Progenitor cell of endocrine pancreas (in vitro differentiated cells): ENCODE measurements at places on chromosomes 7 and 10. TPM values are rescaled to one million over a fixed set of nuclear protein-coding genes. Genes with fewer than 3 reads are reported as not detected.

The SLC16A9 gene
- 11.6 and 13.7 TPM in 2 replicates for total RNA-seq

The HECW1 gene
- total RNA-seq, result 0.09 and 0.50 TPM in 2 replicates

The NUTM2A gene
- 2.9 and 4.3 TPM in 2 replicates for total RNA-seq

The PTPN20 gene
- 0.55 TPM in 1 of 2 replicates, not detected in the other for total RNA-seq

The TRIL gene
- 8.0 and 9.3 TPM in 2 replicates for total RNA-seq

DNA sequence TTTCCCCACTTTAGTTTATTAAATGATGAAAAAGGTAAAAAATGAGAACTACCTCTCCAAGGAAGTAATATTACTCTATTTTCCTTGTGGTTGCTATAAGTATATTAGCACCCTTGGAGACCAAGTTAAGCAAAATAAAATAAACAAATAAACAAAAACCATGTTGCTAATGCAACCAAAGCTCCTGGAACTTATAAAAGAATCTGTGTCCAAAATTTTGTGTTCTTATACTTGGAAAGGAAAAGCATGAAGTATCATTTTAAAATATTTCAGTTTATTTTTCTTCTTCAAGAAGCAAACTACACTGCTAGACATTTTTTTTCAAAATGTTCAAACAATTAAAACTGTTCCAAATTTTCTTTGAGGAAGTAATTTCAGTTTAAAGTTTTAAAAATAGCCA, 441.9 kb upstream of the LRRTM3 start:
- H3K27me3 ChIP-seq, result no peaks in the 10 kb centered on the region
- DNase-seq, result no peak
- no peaks in the 10 kb centered on the region for H3K36me3 ChIP-seq
- no peaks in the 10 kb centered on the region for H3K4me1 ChIP-seq
- no peak overlapping the region for H3K4me3 ChIP-seq

DNA sequence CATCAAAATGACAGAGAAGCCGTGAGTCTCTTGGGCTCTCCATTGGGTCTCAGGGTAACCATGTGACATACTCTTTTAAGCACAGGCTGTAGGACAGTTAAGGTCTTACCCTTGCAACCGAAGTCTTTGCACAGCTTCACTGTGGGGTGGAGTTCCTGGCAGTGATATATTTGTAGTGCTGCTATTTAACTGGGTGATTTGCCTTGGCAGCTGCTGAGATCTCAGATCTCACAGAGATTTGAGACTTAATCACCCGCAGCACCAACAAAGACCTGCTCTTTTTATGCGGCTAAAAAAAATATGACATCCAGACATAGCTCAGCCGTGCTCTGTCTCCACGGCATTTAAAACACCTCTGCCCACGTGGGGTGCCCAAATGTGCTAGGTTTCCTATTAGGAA, 63.4 kb upstream of the NPTX2 start:
- H3K27me3 ChIP-seq, result peaks cover 9% of the 10 kb centered on the region
- H3K4me1 ChIP-seq, result no peaks in the 10 kb centered on the region
- no peak overlapping the region for H3K27ac ChIP-seq
- no peaks in the 10 kb centered on the region for H3K36me3 ChIP-seq
- H3K4me3 ChIP-seq, result no peak overlapping the region

DNA sequence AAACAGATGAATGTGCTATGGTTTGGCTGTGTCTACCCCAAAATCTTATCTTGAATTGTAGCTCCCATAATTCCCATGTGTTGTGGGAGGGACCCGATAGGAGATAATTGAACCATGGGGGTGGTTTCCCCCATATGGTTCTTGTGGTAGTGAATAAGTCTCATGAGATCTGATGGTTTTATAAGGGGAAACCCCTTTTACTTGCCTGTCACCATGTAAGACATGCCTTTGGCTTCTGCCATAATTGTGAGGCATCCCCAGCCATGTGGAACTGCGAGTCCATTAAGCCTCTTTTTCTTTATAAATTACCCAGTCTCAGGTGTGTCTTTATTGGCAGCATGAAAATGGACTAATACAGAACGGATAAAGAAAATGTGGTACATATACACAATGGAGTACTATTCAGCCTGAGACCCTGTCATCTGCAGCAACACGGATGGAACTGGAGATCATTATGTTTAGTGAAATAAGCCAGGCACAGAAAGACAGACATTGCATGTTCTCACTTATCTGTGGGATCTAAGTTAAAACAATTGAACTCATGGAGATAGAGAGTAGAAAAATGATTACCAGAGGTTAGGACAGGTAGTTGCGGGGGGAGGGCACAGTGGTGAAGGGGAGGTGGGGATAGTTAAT, 587.6 kb upstream of the NRP1 start:
- peaks cover 4% of the 10 kb centered on the region for H3K4me1 ChIP-seq
- DNase-seq, result no peak
- no peaks in the 10 kb centered on the region for H3K36me3 ChIP-seq
- H3K27ac ChIP-seq, result no peak overlapping the region
- no peaks in the 10 kb centered on the region for H3K27me3 ChIP-seq
- H3K4me3 ChIP-seq, result no peak overlapping the region

GRCh38 chr7:101120315-101120714, 6.6 kb upstream of the SERPINE1 start:
- H3K36me3 ChIP-seq, result no peaks in the 10 kb centered on the region
- H3K27ac ChIP-seq, result no peak overlapping the region
- H3K27me3 ChIP-seq, result peaks cover 8% of the 10 kb centered on the region
- no peak for DNase-seq
- H3K4me1 ChIP-seq, result peaks cover 13% of the 10 kb centered on the region

- H3K4me1 ChIP-seq, result peaks cover 3% of the 10 kb centered on the region
- no peaks in the 10 kb centered on the region for H3K27me3 ChIP-seq
- H3K4me3 ChIP-seq, result no peak overlapping the region
Observed at GRCh38 chr7:99459087-99459486, 6.9 kb downstream of the ATP5MF start.

DNA sequence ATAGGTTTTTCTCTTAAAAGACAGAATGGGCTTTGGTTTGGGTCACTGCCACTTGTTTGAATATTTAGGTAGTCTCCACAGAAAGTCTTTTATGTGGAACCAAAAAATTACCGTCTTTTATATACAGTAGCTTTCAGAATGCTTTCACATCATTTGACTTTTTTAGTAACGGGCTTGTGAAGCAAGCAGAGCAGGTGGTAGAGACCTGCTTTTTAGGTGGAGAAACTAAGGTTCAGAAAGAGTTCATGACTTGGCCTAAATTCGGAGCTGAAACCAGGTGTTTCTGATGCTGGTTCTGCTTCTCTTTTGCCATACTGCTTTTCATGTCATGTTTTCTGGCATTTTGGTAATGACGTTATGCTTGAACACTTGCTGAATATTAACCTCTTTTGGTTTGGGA, 36.3 kb downstream of the GARS1 start:
- no peak for DNase-seq
- peaks cover 33% of the 10 kb centered on the region for H3K36me3 ChIP-seq
- H3K4me3 ChIP-seq, result no peak overlapping the region
- H3K27me3 ChIP-seq, result no peaks in the 10 kb centered on the region

- no peaks in the 10 kb centered on the region for H3K36me3 ChIP-seq
- no peaks in the 10 kb centered on the region for H3K4me1 ChIP-seq
- no peak overlapping the region for H3K27ac ChIP-seq
- DNase-seq, result no peak
- no peaks in the 10 kb centered on the region for H3K27me3 ChIP-seq
Observed at GRCh38 chr10:53314876-53315275, 542.3 kb upstream of the MBL2 start.

- no peaks in the 10 kb centered on the region for H3K36me3 ChIP-seq
- no peak overlapping the region for H3K4me3 ChIP-seq
- H3K27ac ChIP-seq, result no peak overlapping the region
- peaks cover 10% of the 10 kb centered on the region for H3K4me1 ChIP-seq
Observed at GRCh38 chr7:27240015-27240731, 2.4 kb upstream of the EVX1 start.

DNA sequence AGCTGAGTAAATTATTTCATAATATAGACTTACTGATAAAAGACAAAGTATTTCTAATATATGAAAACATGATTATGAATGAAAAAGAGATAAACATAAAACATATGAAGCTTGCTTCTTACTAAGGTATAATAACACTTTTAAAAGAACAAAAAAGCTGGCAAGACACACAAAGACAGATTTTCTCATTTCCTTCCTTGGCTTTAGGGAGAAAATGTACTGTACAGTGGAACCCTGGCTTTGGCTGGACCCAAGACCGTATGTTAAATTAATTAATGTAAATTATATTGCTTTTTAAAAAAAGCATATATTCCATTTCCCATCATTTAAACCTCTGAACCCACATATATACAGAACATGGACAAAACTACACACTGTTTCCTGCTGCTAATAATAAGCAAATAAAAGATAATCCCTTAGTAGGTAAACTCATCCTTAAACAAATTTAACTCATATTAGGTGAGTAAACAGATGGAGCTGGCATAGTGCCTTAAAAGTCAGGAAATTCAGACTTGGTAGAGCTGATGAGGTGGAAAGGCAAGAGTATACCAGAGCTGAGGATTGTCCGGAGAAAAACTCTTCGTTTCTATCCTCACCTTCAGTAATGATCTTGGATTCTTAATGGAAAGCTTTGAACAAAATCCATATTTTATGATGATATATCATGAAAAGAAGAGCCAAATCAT, 1016.4 kb upstream of the KCND2 start:
- no peaks in the 10 kb centered on the region for H3K27me3 ChIP-seq
- DNase-seq, result no peak
- H3K27ac ChIP-seq, result no peak overlapping the region
- H3K4me1 ChIP-seq, result peaks cover 1% of the 10 kb centered on the region

GRCh38 chr10:45581216-45581549, 91.4 kb downstream of the ZFAND4 start:
- no peak overlapping the region for H3K27ac ChIP-seq
- H3K27me3 ChIP-seq, result no peaks in the 10 kb centered on the region
- H3K4me3 ChIP-seq, result no peak overlapping the region
- DNase-seq, result no peak
- peaks cover 7% of the 10 kb centered on the region for H3K36me3 ChIP-seq
- peaks cover 17% of the 10 kb centered on the region for H3K4me1 ChIP-seq

DNA sequence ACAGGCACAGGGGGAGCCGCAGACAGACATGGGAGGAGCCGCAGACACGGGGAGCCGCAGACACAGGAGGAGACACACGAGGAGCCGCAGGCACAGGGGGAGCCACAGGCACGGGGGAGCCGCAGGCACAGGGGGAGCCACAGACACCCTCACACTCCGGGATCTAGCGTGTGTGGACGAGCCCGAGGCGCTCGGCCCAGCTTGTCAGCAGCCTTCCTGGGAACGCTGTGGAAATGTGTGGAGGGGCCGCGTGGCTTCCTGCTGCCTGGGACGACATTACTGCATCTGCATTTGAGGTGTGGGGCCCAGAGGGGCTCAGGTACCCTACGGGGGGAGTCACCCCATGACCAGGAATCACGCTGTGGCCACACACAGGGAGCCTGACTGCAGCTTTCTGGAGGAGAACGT, 313.2 kb downstream of the PTPRN2 start:
- no peaks in the 10 kb centered on the region for H3K4me1 ChIP-seq
- no peaks in the 10 kb centered on the region for H3K27me3 ChIP-seq
- H3K27ac ChIP-seq, result no peak overlapping the region

DNA sequence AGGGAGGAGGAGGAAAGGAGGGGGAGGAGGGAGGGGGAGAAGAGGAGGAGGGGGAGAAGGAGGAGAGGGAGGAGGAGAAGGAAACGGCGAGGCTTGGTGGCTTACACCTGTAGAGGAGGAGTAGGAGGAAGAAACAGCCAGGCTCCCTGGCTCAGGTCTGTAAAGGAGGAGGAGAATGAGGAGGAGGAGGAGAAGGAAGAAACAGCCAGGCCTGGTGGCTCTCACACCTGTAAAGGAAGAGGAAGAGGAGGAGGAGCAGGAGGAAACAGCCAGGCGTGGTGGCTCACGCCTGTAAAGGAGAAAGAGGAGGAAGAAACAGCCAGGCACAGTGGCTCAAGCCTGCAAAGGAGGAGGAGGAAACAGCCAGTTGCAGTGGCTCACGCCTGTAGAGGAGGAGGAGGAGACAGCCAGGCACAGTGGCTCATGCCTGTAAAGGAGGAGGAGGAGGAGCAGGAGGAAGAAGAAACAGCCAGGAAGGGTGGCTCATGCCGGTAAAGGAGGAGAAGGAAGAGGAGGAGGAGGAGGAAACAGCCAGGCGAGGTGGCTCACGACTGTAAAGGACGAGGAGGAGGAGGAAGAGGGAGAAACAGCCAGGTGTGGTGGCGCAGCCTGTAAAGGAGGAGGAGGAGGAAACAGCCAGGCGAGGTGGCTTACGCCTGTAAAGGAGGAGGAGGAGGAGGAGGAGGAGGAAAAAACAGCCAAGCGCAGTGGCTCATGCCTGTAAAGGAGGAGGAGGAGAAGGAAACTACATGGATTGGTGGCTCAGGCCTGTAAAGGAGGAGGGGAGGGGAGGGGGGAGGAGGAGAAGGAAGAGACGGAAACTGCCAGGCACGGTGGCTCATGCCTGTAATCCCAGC, 14.9 kb upstream of the CRCP start:
- no peaks in the 10 kb centered on the region for H3K27me3 ChIP-seq
- DNase-seq, result no peak
- peak overlapping the region; percentile 94 for H3K27ac ChIP-seq
- peaks cover 6% of the 10 kb centered on the region for H3K4me1 ChIP-seq
- H3K4me3 ChIP-seq, result peak overlapping the region; percentile 56

GRCh38 chr7:5077740-5078139, 32.1 kb downstream of the RBAK start:
- H3K27me3 ChIP-seq, result peaks cover 15% of the 10 kb centered on the region
- H3K27ac ChIP-seq, result no peak overlapping the region
- H3K4me1 ChIP-seq, result no peaks in the 10 kb centered on the region
- no peaks in the 10 kb centered on the region for H3K36me3 ChIP-seq

- peaks cover 18% of the 10 kb centered on the region for H3K4me1 ChIP-seq
- no peak overlapping the region for H3K4me3 ChIP-seq
- H3K36me3 ChIP-seq, result peaks cover 14% of the 10 kb centered on the region
- no peak overlapping the region for H3K27ac ChIP-seq
Observed at GRCh38 chr10:128122931-128123330, 3.3 kb downstream of the MKI67 start.

GRCh38 chr10:48357631-48358030, 51.2 kb downstream of the MAPK8 start:
- no peak for DNase-seq
- H3K4me1 ChIP-seq, result peaks cover 11% of the 10 kb centered on the region

GRCh38 chr7:152459724-152460251, 24.0 kb upstream of the KMT2C start:
- DNase-seq, result no peak
- H3K4me1 ChIP-seq, result peaks cover 4% of the 10 kb centered on the region
- no peaks in the 10 kb centered on the region for H3K27me3 ChIP-seq
- no peaks in the 10 kb centered on the region for H3K36me3 ChIP-seq
- H3K4me3 ChIP-seq, result no peak overlapping the region

DNA sequence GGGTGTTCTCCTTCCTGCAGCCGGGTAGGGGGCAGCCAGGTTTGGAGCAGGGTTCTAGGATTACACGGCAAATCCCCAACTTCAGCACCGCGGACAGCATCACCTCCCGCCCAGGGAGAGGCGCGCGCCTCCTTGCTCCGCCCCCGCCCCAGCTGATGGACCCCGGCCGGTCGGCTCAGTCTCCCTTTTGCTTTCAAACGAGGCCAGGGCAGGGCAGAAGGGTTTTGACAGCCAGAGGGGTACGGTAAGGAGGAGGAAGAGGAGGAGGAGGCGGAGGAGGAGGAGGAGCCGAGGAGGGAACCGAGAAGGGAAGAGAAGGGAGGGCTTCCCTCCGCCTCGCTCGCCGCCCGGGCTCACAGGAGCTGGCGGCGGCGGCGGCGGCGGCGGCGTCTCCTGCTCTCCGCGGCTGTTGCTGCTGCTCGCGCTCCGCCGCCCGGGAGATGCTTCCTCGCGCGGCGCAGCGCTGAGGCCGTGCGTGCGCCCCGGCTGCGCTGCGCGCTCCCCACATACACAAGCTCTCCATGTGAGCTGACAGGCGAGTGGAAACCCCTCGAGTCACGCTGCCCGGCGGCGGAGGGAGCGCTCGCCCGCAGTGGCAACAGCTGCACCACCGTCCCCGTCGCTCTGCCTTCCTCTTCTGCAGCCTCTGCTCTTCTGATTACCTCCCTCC, 615 bp upstream of the CNTNAP2 start:
- peak overlapping the region; percentile 90 for H3K4me3 ChIP-seq
- peak; percentile 88 for DNase-seq
- no peaks in the 10 kb centered on the region for H3K36me3 ChIP-seq
- H3K27me3 ChIP-seq, result peaks cover 35% of the 10 kb centered on the region

GRCh38 chr10:92112462-92112861, 178.4 kb downstream of the CPEB3 start:
- H3K36me3 ChIP-seq, result no peaks in the 10 kb centered on the region
- H3K27me3 ChIP-seq, result no peaks in the 10 kb centered on the region
- DNase-seq, result no peak
